ENCODE measurements at places on chromosomes 4 and X.

DNA sequence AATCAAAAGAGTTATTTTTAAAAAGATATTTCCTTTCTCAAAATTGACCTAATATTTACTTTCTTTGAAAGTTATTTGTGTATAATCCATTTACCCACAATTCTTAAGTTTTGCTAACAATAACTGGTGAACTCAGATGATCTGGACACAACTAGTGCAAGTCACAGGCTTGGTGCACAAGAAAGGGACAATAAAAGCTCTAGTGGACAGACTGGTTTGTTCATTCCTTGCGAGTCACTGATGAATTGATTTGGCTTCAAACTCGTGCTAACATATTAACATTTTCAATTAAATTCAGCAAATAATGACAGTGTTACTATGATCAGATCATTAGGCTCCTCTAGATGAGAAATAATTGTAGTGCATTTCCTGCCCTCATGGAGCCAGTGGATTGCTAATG is 169.2 kb downstream of the BMPR1B start:
- DNase-seq, result no peak

DNA sequence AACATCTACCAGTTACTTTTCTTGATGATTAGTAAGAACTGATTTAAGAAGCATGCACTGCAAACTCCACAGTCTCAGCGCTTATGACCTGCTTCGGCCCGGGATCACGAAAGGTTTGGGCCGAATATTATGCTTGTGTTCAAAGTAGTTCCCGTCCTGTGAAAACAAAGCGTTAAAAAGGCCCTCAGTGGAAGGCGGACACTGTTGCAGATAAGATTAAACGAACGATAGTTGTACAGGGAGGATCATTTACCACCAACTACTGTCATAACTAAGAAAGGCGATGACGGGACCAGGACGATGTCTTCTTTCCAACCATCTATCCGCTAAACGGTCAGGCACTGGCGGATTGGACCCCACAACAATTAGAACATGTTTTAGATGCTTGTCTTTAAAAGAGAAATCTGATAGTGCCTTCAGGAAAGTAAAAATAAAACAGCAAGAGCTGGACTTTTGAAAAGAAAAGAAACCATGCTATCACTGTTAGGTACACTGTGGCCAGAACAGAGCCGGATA is 21.1 kb downstream of the PDLIM3 start:
- no peak for DNase-seq

DNA sequence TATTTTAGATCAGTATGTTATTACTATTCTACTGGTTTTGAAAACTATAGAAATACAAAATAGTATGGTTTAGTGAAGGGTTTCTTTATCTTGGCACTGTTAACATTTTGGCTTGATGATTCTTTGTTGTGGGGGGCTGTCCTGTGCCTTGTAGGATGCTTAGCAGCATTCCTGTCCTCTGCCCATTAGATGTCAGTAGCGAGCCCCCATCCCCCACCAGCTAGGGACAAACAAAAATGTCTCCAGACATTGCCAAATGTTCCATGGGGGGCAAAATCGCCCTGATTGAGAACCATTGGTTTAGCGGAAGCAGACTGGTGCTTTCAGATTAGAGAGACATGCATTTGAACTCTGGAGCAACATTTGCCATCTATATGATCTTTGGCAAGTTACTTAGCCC is 23.3 kb downstream of the SPARCL1 start:
- no peak for DNase-seq

GRCh38 chr4:4655901-4656300 is 114.1 kb upstream of the STX18 start:
- no peak for DNase-seq

- DNase-seq, result no peak
These were observed 69.7 kb upstream of the NUDT6 start for GRCh38 chr4:122992057-122992456.

GRCh38 chr4:23238848-23239247 is 546.1 kb downstream of the GBA3 start:
- DNase-seq, result no peak

- DNase-seq, result no peak
These were observed 291.5 kb upstream of the GALNTL6 start for GRCh38 chr4:171521726-171522125.

DNA sequence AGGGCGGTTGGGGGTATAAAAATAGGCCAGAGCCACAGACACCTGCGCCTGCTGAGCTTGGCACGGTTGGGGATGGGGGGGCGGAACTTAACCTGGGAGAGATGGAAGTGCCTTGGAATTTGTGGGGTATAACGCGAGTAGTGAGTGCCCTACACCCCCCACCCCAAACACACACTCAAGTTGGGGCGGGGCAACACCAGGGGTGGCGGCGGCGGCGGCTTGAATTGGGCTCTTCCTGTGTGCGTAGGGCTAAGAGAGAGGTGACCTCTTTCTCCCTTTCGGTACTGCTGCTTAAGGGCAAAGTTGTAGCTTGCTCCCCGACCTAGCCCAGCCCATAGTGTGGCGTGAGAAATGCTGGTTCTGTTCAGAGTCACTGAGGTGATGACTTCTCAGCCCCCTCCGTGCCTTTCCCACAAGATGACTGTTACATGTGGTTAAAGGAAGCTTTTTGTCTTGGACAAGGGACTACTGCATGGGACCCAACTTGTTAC is 839 bp downstream of the STK26 start:
- DNase-seq, result peak; percentile 45

GRCh38 chr4:73452953-73453700 is 17.1 kb downstream of the AFP start:
- no peak for DNase-seq

DNA sequence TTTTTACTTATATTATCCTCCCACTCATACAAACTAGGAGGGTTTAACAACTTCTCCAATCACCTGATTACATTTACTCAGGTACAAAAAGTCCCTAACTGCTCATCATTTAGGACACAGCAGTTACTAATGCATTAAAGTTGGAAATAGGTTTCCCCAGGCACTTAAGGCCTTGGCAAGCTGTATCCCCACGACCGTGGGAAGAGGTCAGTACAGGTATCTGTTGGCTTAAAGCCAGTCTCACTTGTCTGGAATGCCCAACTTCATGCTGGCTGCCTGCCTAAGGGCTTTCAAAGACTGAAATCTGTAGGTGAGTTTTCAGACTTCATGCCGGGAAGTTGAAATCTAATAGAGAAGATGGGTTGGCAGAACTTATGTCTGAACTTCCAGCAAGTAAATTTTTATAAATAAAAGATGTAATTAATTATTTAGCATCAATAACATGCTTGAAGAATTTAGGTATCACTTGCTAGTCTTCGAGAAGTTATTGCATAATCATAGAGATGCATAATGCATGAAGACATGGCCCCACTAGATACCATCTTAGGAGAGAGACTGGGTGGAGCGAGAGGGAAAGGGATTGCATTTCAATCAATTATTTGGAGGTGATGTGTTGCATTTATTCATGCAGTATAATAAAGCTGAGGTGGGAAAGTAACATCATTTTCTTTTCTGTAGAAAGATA is 54.2 kb downstream of the SCD5 start:
- no peak for DNase-seq

- peak; percentile 83 for DNase-seq
These were observed 9.7 kb upstream of the KLF3 start for GRCh38 chr4:38654273-38654672.

DNA sequence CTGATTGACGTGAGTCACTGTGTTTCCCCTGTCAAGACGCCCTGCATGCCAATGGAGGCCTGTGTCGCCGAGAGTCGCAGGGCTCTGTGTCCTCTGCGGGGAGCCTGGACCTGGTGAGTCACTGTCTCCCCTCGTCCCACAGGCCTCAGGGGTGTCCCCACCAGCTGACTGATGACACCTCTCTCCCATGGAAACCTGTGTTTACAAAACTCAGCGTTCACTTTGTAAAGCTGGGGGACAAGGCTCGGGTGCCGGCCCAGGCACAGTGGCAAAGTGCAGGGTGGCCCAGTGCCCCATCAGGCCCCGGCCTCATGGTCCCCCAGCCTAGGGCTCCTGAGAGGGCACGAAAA is 21.2 kb upstream of the HGFAC start:
- no peak for DNase-seq

DNA sequence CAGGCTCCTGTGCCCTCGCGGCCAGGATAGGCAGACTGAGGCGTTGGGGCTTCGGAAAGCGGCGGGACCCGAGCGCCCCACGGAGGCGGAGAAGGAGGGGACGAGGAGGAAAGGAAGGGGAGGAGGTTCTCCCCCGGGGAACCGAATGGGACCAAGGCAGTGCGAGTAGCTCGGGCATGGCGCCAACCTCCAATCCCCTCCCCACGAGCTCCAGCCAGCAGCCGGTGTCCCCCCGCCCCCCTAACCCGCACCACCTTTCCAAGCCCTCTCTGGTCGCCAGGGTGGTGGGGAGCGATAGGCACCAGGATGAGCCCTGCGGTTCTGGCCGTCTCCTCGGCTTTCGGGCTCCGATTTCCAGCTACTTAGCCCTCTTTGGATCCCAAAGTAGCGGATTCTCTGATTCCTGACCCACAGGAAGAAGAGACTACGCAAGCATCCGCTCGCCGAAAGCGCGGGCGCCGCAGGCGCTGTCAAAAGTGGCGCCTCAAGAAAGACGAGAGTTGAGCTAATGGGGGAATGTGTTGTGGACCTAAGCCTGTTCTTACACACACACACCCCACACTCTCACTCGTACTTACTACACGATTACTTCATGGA is 15.2 kb upstream of the ZIC3 start:
- DNase-seq, result no peak

DNA sequence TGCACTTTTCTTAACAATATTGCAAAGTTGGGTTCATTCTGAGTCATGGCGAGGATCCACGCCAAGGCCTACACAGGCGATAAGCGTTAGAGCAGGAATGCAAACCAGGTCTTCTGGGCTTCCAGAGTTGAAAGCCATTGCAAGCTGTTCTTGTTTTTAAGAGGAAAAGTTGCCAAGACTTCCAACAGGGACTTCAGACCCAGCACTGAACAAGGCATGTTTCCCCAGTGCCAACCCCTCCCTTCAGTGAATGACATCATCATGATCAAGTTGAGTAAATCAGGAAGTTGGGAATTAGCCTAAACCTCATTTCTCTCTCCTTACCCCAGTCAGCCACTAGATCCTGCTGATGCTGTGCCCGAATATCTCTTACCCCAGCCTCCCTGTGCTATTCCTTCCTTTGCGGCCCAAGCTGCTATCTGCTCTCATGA is 355.1 kb downstream of the HS3ST1 start:
- no peak for DNase-seq
